Cardiac septum (tissue), 1 donor: ENCODE measurements at places on chromosomes 3 and 15. TPM values are rescaled to one million over a fixed set of nuclear protein-coding genes. Genes with fewer than 3 reads are reported as not detected.

- no peak for DNase-seq
Measured at GRCh38 chr15:41490355-41490754, 3.3 kb upstream of the ITPKA start.

GRCh38 chr3:30308131-30308530 is 298.3 kb upstream of the TGFBR2 start:
- no peak for DNase-seq

- no peak for DNase-seq
Measured at GRCh38 chr3:191120447-191121298, 78.4 kb upstream of the OSTN start.

Gene EXD1
- not detected for total RNA-seq

Gene C3orf20
- total RNA-seq = 0.32 TPM

Gene IL12A
- 0.51 TPM for total RNA-seq

DNA sequence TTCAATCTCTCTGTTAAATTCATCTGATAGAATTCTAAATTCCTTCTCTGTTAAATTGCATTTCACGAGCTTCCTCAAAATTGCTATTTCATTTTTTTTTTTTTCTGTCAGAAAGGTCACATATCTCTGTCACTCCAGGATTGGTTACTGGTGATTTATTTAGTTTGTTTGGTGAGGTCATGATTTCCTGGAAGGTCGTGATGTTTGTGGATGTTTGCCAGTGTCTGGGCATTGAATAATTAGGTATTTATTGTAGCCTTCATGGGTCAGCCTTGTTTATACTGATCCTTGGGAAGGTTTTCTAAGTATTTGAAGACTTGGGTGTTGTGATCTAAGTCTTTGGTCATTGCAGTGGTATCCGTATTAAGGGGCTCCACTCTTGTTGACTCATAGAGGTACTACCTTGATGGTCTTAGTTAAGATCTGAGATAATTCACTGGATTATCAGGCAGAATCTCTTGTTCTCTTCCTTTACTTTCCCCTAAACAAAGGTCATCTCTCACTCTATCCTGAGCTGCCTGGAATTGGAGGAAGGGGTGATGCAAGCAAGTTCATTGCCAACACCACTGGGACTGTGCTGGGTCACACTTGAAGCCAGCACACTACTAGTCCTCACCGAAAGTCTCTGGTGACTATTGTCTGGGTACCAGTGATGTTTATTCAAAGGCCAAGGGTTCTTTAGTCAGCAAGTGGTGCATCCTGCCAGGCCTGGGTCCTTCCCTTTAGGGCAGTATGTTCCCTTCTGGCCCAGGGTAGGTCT is 231.1 kb downstream of the GBE1 start:
- DNase-seq = no peak

DNA sequence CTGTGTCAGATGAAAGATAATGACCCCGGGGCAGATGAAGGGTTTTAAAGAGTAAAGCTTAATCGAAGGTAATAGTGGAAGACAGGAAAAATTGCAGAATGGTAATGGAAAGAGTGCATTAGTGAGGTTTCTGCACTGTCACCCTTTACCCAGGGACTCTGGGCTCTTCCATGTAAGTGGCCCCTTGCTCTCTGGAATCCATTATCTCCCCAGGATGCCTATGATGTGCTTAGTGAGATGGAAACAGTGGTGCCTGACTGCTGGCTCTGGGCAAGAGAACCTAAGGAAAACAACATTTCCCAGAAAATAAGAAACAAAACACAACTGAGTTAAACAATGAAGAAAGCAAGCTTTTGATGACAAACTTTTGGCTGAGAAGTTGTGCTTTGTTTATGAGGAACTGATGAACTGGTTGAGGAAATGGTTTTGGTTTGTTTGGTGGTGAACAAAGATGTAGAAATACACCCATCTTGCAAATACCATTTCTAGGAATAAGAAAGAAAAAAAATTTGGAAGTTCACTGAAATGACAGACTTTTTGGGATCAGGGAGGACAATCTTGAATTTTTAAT is 119.9 kb upstream of the RASGRP1 start:
- DNase-seq = no peak

GRCh38 chr15:45126535-45127158 is 3.0 kb downstream of the DUOXA1 start:
- DNase-seq = no peak

DNA sequence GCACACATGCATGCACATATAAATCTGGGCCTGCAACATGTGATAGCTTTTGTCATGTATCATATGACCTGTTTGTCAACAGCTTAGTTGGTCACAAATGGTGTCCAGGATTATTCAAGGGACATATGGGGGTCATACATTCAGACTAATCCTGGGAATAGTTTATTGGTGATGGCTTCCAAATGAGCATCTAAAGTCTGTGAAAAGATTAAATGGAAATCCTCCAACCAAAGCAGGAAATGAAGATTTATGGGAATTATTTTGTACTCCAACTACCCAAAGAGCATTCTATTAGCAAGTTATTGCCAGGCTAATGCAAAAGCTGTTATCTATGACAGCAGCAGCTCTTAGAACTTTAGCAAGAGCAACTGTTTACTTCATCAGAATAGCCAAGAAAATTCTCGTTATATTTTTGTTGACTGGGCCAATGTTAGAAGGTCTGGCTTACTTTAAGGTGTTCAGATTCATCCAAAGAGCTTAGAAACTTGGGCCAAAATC is 7.1 kb downstream of the FSTL1 start:
- no peak for DNase-seq

Gene IMPDH2
- 49.5 TPM for total RNA-seq

GRCh38 chr3:151293127-151293526 is 14.8 kb upstream of the P2RY14 start:
- DNase-seq = no peak

DNA sequence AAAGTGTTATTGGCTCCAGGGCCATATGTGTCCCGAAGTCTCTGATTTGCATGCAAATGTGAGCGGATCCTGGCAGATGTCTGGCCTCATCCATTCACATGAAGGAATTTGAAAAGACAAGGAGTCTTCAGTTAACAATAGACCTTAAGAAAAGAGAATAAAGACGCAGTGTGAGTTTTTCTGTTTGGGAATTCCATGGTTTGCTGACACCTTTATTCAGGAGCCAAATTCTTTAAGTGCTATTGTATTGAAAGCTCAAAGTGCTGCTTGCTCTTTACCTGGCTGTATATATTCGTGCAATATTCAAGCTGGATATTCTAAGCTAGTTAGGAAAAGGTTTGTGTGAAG is 2.2 kb downstream of the LRRN1 start:
- no peak for DNase-seq

GRCh38 chr3:52099001-52099401 is 42.6 kb upstream of the DUSP7 start:
- DNase-seq = no peak

- DNase-seq = no peak
Measured at GRCh38 chr15:47773143-47773542, 55.8 kb downstream of the SEMA6D start.

- no peak for DNase-seq
Measured at GRCh38 chr15:46312133-46312740, 677.4 kb downstream of the SQOR start.

DNA sequence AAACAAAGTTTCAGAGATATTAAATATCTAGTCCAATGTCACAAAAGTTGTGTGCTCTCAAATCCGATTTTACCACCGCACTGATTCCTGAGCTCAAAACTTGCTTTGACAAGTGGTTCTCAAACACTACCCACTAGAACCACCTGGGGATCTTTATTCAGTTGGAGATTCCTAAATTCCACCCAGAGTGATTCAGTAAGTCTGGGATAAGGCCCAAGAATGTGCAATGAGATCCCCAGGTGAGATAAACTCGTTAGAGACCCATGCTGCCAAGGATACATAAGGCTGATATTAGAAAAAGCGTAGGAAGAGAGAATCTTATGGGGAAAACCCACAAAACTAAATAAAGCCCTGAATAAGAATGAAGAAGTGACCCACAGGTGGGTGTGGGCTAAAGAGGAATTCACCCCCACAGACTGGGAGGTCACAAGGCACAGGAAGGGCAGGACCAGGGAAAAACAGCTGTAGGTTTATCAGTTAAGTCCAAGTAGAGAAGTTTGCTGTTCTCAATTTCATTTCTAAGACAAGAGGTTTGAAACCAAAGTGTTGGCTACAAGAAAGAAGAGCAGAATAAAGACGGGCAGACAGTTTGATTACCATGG is 11.5 kb upstream of the RPS17 start:
- DNase-seq = no peak

Gene SYNPR
- 0.46 TPM for total RNA-seq

- DNase-seq = no peak
Measured at GRCh38 chr3:78941587-78941986, 826.2 kb downstream of the ROBO1 start.

DNA sequence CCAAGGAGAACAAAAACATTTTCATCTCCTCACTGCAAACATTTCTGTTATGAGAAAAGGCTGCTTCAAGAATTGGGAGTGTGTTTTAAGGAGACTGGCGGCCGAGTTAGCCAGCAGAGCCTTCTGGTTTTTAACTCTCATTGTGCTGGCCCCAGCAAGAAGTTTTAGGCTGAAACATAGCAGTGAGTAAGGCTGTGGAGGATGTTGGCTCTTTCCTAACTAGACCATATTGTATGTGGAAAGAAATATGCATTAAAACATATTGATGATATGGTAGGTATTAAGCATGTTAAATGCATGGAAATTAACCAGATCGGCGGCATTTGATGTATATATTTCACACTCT is 90.7 kb downstream of the TIGIT start:
- no peak for DNase-seq

Gene OR5K3
- total RNA-seq = not detected

- no peak for DNase-seq
Measured at GRCh38 chr3:21170964-21171363, 580.0 kb downstream of the ZNF385D start.

Gene ZBTB11
- 8.4 TPM for total RNA-seq

Gene NME9
- total RNA-seq = not detected

DNA sequence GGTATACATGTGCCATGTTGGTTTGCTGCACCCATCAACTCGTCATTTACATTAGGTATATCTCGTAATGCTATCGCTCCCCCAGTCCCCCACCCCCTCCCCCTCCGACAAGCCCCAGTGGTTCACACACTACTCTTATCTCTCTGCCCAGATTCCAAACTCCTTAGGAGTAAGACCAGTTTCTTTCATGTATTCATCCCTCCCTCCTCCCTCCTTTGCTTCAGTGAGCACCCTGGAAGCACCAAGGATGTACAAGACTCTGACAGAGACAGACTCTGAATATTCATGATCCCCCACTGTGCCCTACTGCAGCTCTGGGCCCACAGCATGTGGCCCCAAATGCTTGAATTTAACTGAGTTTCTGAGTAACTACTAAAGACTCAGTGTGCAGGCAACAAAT is 113.8 kb upstream of the RAD18 start:
- DNase-seq = peak; percentile 26

DNA sequence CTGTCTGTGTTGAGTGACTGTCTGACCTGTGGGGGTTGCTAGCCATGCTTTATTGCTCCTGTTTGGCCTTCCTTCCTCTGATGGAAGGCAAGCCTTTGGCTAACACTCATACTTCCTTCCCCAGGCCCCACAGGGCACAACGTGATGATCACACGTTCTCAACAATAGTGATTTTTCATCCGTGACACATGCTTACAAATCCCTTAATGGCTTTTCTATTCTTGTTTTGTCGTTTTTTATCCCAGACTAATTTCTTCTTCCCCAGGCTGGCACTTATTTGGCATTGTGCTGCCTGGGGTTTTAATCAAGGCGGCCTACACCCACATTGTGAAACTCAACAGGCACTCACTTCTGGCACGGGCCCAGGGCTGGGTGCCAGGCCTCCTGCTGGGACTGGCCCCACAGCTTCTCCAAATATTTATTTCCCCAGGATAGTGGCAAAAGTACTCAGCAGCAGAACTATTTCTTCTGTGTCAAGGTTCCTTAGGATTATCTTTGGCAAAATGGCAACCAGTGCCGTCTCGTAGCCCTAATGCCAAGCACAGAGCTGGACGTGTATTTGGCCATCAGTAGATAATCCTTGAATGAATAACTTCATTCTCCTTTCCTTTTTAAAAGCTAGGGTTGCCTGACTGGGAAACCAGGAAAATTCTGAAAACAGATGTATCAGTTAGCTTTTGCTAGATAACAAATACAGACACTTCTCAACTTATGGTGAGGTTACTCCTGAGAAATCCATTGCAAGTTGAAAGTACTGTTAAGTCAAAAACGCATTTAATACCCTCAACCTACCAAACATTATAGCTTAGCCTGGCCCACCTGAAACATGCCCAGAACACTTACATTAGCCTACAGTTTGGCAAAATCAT is 30.6 kb downstream of the CMTM7 start:
- peak; percentile 90 for DNase-seq

GRCh38 chr15:92623435-92623834 is 32.1 kb downstream of the FAM174B start:
- no peak for DNase-seq

GRCh38 chr3:54349231-54349652 is 226.9 kb downstream of the CACNA2D3 start:
- no peak for DNase-seq

Gene ZNF621
- 14.0 TPM for total RNA-seq

- DNase-seq = no peak
Measured at GRCh38 chr15:49506341-49506740, 83.3 kb downstream of the FGF7 start.

- no peak for DNase-seq
Measured at GRCh38 chr3:53162672-53163443, 1.8 kb downstream of the PRKCD start.

- no peak for DNase-seq
Measured at GRCh38 chr3:151901644-151902285, 28.3 kb downstream of the SUCNR1 start.

DNA sequence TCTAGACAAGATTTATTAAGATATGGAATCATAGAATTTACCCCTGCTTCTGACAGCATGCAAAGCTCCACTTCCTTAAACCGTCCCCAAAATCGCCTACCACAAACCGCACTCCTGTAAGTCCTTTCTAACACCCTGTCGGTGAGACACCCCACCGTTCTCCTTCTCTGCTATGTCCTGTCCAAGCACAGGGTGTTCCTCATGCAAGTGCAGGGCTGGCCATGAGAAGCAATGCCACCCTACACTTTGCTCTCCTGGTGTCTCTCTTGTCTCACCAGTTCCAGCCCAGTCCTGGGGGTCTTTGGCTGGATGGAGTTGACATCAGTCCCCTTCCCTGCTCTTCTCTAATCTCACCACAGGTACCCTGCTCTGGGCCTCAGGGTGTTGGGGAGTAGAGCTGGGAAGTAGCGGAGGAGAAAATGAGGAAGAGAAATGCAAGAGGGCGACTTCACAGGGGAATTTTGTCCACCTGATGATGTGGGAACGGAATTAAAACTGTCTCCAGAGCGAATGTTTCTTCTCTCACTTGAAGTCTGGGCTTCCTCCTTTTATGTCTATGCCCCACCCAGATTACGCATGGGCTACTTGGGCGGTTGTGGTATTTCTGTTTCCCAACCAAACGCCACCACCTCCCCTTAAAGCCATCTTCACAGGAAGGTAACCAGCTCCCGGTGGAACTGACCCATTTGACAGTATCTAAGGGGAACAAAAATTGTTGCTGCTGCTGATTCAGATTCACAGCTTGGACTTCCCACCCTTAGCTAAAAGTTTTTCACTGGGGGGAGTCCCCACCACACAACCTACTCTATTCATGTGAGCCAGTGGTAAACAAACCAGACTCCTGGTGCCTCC is 49.9 kb downstream of the CASR start:
- DNase-seq = peak; percentile 86

GRCh38 chr3:180808823-180809575 is 103.5 kb upstream of the FXR1 start:
- no peak for DNase-seq

Gene GALNT15
- total RNA-seq = 1.3 TPM
